Suppressor macrophage (primary cell): ENCODE measurements at places on chromosomes 7 and 10.

DNA sequence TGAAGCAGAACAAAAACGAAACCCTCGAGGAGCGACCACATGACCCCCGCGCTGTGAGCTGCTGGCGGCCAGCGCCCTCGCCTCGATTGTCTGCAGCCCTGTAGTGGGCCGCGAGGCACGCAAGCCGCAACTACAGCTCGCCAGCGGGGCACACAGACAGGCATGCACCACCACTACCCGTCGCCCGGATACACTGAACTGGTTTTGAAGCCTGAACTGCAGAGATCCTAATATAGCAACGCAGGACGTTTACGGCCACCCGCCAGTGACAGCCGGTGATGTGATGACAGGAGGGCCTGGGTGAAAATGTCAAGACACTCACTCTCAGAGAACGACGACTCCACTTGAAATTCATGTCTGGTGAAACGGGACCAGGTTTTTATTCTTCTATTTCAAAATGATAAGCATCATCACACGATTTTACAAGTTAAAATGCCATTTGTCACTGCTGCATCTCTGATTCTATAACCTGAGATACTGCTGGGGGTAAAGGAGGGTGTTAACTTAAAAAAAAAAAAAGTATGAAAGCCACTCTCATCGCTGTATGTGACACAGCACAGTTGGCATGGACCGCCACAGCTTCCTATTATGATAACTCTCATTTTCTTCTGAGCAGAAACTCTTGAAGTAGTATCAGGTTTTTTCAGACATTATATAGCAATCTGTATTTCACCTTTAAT is 120.3 kb upstream of the DIP2C start:
- no peak for DNase-seq

GRCh38 chr10:62852961-62853702 is 37.0 kb upstream of the EGR2 start:
- DNase-seq = peak; percentile 15

DNA sequence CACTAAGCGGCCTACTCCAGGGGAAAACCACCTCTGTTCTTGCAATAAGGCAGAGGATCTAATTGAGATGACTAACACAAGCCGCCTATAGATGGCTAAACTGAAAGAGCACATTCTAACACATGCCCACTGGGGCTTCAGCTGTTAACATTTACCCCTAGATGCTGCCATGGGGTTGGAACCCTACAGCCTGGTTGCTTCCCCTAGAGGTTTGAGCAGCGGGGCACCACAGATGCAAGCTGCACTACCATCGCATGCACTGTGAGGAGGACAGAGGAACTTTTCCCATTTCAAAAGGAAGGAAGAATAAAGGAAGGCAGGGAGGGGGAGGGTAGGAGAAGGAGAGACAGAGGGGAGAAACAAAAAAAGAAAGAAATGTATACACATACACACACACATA is 465.8 kb upstream of the PCDH15 start:
- DNase-seq = no peak

DNA sequence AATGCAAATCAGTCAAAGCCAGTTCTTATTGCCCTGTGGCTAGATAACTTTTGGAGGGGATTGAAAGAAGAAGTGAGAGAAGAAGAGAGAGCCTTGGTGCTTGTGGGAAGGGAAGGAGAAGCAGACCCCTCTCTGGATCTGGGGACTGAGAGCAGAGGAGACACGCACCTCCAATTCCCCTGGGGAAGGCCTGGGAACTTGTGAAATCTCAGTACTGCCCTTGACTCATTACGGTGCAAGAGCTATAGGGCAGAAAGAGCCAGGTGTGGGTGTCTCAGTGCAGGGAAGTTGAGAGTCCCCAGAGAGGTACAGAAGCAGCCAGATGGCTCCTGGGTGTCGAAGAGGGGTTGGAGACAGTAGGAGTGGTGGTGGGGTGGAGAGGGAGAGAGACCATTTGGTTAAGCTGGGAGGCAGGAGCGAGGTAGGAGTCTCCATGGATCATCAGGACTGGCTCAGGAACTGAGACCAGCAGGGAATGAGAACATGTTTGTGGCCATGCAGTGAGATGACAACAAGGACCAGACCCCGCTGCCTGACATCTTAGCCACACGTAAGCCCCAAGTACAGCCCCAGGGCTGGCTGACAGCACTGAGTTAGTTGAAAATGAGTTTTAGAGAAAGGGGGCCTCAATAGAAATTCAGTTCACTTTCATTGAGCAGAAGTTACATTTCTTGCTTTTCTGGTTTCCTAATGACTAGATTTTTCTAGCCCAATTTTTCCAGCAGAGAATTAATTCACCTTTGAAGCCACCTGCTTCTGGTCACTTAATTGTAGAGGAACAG is 238.2 kb downstream of the BUB3 start:
- no peak for DNase-seq

GRCh38 chr10:71086439-71087080 is 125.8 kb upstream of the UNC5B start:
- DNase-seq = no peak

- DNase-seq = no peak
Measured at GRCh38 chr7:117427258-117427701, at the start of gene ASZ1. ASZ1 (minus strand) TSS chr7:117427493; CDS start chr7:117427460, 33 bp downstream.

- no peak for DNase-seq
Measured at GRCh38 chr10:95172851-95173250, 21.2 kb upstream of the ACSM6 start.

GRCh38 chr7:29565224-29565630 is 1.6 kb downstream of the PRR15 start:
- DNase-seq = no peak

- no peak for DNase-seq
Measured at GRCh38 chr7:25391961-25392587, 163.8 kb upstream of the NPVF start.

- DNase-seq = no peak
Measured at GRCh38 chr7:7119729-7120128, 62.6 kb upstream of the C1GALT1 start.

DNA sequence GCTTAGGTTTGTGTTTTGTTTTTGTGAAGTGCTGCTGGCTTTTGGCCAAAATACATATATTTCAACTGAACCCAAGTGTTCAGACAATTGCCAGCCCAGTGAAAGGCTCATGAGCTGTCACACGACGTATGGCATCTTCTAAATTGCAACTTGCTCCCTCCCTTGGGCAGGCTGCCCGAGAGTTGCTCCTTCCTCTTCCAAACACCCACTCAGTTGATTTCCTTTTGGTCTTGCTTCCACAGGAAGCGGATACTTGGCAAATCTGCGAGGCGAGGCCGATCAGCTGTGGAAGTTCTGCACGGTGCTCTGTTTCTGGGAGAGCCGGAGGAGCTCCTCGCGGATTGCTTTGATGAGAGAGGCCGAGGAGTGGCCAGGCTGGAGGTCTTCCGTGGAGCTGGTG is 39.6 kb upstream of the ATP6V0A4 start:
- no peak for DNase-seq

DNA sequence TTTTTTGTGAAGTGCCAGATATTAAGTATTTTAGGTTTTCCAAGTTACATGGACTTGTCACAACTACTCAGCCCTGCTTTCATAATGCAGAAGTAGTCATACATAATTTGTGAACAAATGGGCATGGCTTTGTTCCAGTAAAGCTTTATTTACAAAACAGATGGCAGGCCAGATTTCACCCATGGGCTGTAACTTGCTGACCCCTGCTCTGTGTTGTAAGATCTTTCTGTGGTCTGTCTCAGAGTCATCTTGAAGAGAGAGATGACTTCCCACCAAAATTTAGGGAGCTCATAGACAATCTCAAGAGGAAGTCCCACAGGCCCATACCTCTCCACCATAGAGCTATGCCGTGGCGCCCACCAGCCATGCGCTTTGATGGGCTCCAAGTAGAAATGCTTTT is 616.1 kb downstream of the LRMDA start:
- no peak for DNase-seq

DNA sequence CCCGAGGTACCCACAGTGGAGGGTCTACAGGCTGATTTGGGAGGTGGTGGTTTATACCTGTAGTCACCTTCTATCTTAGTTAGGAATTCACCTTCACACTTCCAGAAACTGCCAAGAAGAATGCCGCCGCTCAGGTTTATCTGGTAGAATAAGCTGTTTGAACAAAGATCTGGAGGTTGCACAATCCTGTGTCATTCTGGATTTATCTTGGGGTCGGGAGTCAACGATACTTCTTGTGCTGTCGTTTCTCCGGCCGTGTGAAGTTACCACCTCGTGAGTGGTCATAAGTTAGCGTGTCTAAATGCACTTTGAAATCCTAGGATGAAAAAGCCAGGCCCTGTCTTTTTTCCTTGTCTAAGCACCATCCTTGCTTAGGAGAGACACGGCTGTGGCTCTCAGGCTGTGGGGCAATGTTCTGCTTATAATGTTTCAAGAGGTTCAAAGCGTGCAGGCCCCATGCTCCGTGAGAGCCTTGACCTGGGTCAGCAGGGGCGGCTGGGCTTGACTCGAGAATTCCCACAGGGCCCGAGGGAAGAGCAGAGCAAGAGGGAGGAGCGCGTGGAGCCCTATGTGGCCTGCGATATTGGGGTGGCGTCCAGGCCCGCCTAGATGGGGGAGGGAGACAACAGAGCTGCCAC is 35.5 kb downstream of the GRIFIN start:
- no peak for DNase-seq

GRCh38 chr10:1657479-1657878 is 79.8 kb downstream of the ADARB2 start:
- DNase-seq = no peak

DNA sequence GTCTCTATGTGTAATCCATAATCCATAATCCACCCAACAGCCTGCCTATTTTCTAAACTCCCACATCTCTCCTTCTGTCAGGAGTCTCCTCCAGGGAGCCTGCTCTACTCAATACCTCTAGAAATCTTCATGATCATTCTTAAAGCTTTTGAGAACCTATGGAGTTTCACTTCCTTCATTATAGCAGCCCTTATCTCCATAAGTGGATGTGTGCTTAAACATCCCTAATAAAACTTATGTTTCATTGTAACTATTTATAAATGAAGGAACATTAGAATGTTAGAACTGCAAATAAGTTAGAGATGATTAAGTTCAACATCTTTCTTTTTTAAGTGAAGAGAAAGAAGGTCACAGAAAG is 8.5 kb downstream of the CPED1 start:
- no peak for DNase-seq

GRCh38 chr10:9811601-9812000 is 1206.1 kb upstream of the CELF2 start:
- no peak for DNase-seq

- no peak for DNase-seq
Measured at GRCh38 chr10:43323245-43323644, 48.2 kb upstream of the FXYD4 start.

- no peak for DNase-seq
Measured at GRCh38 chr10:24730811-24731210, 7.1 kb upstream of the ARHGAP21 start.

DNA sequence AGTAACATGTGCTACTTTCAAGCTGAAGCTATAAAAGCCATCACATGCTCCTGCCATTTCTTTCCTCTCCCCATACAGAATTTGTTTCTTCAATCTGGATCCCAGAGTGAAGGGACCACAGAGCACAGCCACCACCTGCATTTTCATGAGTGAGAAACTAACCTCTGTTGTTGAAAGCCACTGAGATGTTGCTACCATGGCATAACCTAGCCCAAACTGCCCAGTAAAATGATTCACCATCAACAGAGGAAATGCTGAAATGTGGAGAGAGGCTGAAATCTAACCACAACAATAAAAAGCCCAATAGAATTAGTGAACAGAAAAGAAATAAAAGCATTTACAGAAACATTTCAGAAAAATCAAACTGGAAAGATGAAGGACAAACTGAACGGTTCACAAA is 125.2 kb downstream of the AMPH start:
- no peak for DNase-seq

- DNase-seq = no peak
Measured at GRCh38 chr7:100802951-100803350, 24.4 kb downstream of the EPHB4 start.

- no peak for DNase-seq
Measured at GRCh38 chr10:116385311-116385710, 42.3 kb upstream of the PNLIPRP3 start.
